Nephron progenitor cell (in vitro differentiated cells): ENCODE measurements at places on chromosomes 5 and 9.

DNA sequence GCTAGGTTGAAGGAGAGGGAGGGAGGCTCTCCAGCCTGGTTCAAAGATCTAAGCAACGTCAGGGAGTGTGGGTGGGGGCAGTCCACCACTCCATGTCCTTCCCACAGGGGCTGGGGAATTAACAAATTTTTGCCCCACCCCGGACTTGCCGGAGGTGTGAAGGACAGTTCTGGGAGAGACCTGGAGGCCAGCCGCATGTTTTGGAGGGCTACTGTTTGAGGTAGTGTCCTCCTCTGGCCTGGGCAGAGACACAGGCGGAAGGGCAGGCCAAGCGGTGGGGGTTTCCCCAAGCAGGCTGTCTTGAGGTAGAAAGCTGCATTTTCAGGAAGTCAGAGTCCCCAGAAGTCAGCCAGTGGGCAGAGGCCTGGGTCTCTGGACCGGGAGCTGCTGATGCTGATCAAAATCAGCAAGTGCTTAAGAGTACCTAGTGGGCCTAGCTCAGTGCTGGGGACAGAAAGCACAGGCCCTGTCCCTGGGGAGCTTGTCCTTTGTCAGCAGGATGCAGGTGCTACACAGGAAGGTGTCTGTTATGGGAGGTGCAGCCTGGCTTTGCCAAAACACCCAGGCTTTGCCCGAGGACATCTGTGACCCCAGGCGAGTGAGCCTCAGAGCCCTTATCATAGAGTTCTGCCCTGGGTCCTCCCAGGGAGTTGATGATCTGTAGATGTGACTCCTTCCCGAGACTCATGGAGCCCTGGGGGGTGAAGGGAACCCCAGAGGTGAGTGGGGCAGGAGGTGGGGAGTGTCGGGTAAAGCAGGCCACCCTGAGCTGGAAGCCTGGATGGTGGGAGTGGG lies 18.5 kb downstream of the JADE2 start:
- no peak for DNase-seq
- H3K36me3 ChIP-seq: no peaks in the 10 kb centered on the region
- H3K27me3 ChIP-seq: peaks cover 4% of the 10 kb centered on the region
- no peak overlapping the region for H3K27ac ChIP-seq
- H3K4me1 ChIP-seq: peaks cover 15% of the 10 kb centered on the region

GRCh38 chr5:14724633-14725032 lies 60.1 kb downstream of the OTULIN start:
- no peak overlapping the region for H3K4me3 ChIP-seq
- peaks cover 13% of the 10 kb centered on the region for H3K27me3 ChIP-seq
- H3K36me3 ChIP-seq: peaks cover 7% of the 10 kb centered on the region
- no peak overlapping the region for H3K27ac ChIP-seq
- peaks cover 23% of the 10 kb centered on the region for H3K4me1 ChIP-seq

- peaks cover 4% of the 10 kb centered on the region for H3K27me3 ChIP-seq
- H3K4me3 ChIP-seq: no peak overlapping the region
- DNase-seq: no peak
- no peaks in the 10 kb centered on the region for H3K4me1 ChIP-seq
- H3K27ac ChIP-seq: no peak overlapping the region
These were observed 468.4 kb downstream of the PRR16 start for GRCh38 chr5:120932480-120932879.

DNA sequence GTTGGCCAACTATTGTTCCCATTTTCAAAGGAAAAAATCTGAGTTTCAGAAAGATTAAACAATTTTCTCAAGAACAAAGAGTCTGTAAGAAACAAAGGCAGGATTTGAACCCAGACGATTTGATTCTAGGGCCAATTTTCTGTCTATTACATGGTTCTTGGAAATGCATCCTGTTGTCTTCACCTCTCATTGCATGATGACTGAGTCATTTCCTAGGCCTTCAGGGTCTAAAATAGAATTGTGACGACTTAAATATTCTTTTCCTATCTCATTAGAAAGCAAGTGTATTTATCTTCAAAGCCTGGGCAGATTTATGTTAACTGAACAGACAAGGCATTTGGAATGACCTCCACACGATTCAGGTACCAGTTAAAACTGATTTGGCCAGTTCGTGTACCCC lies 512.9 kb downstream of the NTRK2 start:
- peaks cover 3% of the 10 kb centered on the region for H3K27me3 ChIP-seq
- peaks cover 49% of the 10 kb centered on the region for H3K4me1 ChIP-seq
- H3K27ac ChIP-seq: no peak overlapping the region
- no peak for DNase-seq

DNA sequence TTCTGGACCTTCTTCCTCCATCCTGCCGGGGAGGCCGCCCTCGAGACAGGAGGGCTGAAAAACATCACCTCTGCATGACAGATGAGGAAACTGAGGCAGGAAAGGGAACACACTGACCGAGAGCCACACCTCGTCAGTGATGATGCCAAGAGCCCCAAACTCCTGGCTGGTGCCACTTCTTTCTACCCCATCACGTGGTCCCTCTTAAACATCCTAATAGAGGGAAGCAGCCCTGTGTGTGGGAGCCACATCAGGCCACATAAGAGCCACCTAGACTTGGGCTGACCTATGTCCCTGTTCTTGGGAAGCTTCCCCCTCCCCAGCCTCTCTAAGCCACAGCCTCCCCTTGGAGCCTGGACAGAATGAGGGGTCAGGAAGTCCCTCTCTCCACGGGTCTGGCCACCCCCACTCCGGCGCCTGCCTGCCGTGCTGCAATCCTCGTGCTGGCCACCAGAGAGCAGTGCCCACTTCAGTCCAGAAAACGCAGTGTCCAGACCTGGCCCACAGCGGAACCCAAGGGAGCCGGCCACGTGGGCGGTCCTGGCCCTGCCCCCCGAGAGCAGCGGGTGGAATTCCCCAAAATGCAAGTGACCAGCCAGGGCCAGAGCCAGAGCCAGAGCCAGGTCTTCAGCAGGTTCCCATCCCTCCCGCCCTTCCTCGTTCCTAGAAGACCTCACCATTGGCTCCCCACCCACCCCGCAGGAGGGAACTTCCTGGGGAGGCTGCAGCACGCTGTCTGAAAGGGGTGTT lies 54.7 kb upstream of the SARDH start:
- H3K4me1 ChIP-seq: peaks cover 23% of the 10 kb centered on the region
- DNase-seq: peak; percentile 85
- H3K27me3 ChIP-seq: peaks cover 3% of the 10 kb centered on the region
- peaks cover 17% of the 10 kb centered on the region for H3K36me3 ChIP-seq
- H3K4me3 ChIP-seq: no peak overlapping the region

DNA sequence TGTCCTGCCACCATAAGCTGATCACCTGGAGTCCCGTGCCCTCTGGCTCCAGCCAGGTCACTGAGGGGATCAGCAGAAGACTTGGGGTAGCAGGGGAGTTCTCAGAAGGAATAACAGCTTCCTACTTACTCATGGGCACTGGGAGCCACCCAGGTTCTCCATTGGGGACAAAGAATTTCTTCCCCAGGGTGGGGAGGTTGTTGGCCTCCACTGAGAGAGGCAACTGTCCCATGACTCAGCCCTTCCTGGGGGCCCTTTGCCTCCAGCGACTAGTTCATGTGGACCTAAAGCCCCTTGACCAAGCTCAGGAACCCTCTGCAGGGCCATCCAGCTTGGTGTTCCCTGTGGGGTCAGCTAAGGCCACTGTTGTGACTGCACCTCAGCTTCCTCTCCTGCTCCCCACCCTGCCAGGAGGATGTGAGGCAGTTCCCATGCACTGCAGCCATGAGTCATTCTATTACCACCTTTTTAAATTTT lies 175.0 kb downstream of the AUH start:
- peaks cover 5% of the 10 kb centered on the region for H3K27me3 ChIP-seq
- peaks cover 6% of the 10 kb centered on the region for H3K36me3 ChIP-seq
- H3K4me3 ChIP-seq: no peak overlapping the region

GRCh38 chr9:121914017-121914595 lies 179.0 kb downstream of the TTLL11 start:
- H3K4me1 ChIP-seq: no peaks in the 10 kb centered on the region
- H3K27me3 ChIP-seq: peaks cover 4% of the 10 kb centered on the region
- no peak for DNase-seq

DNA sequence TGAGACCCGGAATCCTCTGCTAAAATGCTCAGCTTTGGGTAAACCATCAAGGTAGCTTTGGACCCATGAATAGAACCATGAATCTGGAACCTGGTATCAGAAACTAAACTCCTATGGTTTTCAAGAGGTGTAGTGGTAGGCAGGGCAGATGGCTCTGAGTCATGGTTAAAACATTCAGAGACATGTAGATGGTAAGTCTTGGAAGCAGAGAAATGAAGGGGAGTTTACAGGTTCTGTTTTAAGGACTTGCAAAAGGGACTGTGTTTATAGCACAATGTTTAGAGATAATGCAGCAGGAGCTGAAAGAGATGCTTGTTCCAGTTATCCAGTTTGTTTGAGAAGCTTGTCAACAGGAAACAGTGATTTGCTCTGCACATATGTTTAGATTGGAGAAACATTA lies 36.0 kb upstream of the FBN2 start:
- H3K36me3 ChIP-seq: no peaks in the 10 kb centered on the region
- no peak overlapping the region for H3K4me3 ChIP-seq
- H3K4me1 ChIP-seq: no peaks in the 10 kb centered on the region
- DNase-seq: no peak

DNA sequence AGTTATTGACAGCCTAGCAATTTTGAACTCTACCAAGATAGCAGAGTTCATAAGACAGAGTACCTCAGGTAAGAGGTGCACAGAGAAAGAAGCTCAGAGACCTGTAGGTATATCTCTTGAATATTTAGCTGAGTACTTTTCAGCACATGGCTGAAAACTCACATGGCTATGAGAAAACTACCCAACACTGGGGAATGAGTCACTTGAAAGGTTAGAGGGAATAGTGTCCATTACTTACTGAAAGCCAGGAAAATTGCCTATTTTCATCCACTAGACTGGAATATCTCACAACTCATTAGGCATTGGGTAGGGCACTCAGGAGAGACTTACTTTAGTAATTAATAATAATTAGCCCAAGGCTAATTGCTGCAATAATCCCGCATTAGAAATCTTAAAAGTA lies 8.3 kb downstream of the TSLP start:
- no peak for DNase-seq
- no peaks in the 10 kb centered on the region for H3K36me3 ChIP-seq
- peaks cover 84% of the 10 kb centered on the region for H3K27me3 ChIP-seq

- no peak overlapping the region for H3K4me3 ChIP-seq
- no peak overlapping the region for H3K27ac ChIP-seq
- no peaks in the 10 kb centered on the region for H3K36me3 ChIP-seq
- H3K27me3 ChIP-seq: no peaks in the 10 kb centered on the region
- no peak for DNase-seq
These were observed 198.9 kb upstream of the SLC27A6 start for GRCh38 chr5:128766406-128766805.

- DNase-seq: peak; percentile 42
- peaks cover 6% of the 10 kb centered on the region for H3K27me3 ChIP-seq
- no peak overlapping the region for H3K27ac ChIP-seq
- no peak overlapping the region for H3K4me3 ChIP-seq
These were observed 127.2 kb downstream of the AUH start for GRCh38 chr9:91234523-91234922.

DNA sequence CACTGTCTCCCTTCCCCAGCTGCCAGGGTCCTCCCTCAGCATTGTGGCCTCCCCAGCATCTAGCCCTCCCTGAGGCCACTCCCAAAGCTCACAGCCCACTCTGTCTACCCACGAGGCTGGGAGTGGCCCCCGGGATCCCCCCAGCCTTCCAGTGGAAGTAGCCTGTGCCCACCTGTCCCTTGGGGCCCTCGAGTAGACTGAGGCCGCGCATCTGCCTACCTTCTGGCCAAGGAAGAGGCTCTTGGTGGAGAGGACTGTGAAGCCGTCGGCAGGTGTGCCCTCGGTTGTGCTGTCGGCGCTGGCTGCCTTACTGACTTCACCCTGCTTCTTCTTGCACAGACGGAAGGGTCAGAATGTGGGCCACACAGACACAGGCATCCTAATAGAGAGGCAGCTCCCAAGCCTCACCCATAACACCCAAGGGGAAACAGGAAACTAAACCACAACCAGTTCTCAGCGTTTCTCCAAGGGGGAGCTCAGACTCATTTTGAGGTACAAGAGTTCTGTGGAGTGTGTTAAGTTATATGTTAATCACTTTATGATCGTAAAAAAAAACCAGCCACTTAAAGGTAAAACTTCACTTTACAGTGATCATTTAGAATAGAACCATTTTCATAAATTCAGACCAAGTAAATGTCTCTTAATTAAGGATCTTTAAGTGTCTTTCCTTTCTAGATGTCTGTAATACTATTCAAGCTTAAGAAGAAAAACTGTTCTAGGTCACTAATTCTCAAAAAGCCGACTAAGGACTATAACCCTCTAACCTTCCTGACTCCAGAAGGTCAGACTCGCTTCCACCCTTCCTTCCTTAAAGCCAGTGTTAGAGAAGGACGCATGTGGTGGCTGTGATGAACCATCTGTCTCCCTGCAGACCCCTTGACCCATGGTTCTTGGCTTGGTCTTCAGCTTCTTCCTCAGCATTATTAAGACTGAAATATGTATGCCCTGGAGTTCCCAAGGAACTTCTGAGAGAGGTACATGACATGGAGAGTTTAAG lies 38.5 kb downstream of the MACROH2A1 start:
- H3K36me3 ChIP-seq: peaks cover 66% of the 10 kb centered on the region
- H3K27ac ChIP-seq: peak overlapping the region; percentile 68
- no peak overlapping the region for H3K4me3 ChIP-seq
- DNase-seq: no peak
- no peaks in the 10 kb centered on the region for H3K27me3 ChIP-seq
- H3K4me1 ChIP-seq: peaks cover 24% of the 10 kb centered on the region

- peak overlapping the region; percentile 92 for H3K4me3 ChIP-seq
- peaks cover 24% of the 10 kb centered on the region for H3K4me1 ChIP-seq
- DNase-seq: no peak
- H3K36me3 ChIP-seq: no peaks in the 10 kb centered on the region
- H3K27me3 ChIP-seq: peaks cover 6% of the 10 kb centered on the region
These were observed 21.1 kb upstream of the FER start for GRCh38 chr5:108726446-108727235.

GRCh38 chr5:69331528-69332445 lies 814 bp downstream of the CCDC125 start:
- no peaks in the 10 kb centered on the region for H3K36me3 ChIP-seq
- H3K4me3 ChIP-seq: peak overlapping the region; percentile 82
- H3K4me1 ChIP-seq: no peaks in the 10 kb centered on the region
- H3K27ac ChIP-seq: peak overlapping the region; percentile 46
- DNase-seq: no peak

- peaks cover 32% of the 10 kb centered on the region for H3K4me1 ChIP-seq
- no peaks in the 10 kb centered on the region for H3K27me3 ChIP-seq
- peak overlapping the region; percentile 74 for H3K27ac ChIP-seq
These were observed 1.9 kb upstream of the RIC1 start for GRCh38 chr9:5626727-5627634.

DNA sequence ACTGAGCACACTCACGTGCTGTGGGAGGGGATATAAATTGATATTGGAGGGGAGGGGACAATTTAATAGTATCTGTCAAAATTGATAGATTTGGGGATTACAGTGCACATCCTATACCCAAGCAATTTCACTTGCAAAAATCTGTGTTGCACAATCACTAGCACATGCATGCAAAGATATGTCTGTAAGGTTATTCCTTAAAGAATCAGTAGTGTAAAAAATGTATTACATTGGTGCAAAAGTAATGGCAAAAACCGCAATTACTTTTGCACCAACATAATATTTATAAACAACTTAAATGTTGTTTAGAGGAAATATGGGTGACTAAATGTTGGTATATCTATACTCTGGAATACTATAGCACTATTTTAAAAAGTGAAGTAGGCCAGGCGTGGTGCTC lies 108.7 kb downstream of the LHX2 start:
- H3K4me3 ChIP-seq: no peak overlapping the region
- DNase-seq: no peak
- H3K27me3 ChIP-seq: peaks cover 26% of the 10 kb centered on the region
- no peaks in the 10 kb centered on the region for H3K4me1 ChIP-seq
- H3K36me3 ChIP-seq: no peaks in the 10 kb centered on the region
- no peak overlapping the region for H3K27ac ChIP-seq

- H3K4me3 ChIP-seq: no peak overlapping the region
- peaks cover 36% of the 10 kb centered on the region for H3K36me3 ChIP-seq
- no peak for DNase-seq
- peaks cover 7% of the 10 kb centered on the region for H3K4me1 ChIP-seq
- H3K27me3 ChIP-seq: no peaks in the 10 kb centered on the region
- H3K27ac ChIP-seq: no peak overlapping the region
These were observed 111.7 kb upstream of the ACOT12 start for GRCh38 chr5:81505672-81506071.
